ENCODE measurements at places on chromosomes 13 and 19. TPM values are rescaled to one million over a fixed set of nuclear protein-coding genes. Genes with fewer than 3 reads are reported as not detected.

- DNase-seq: peak; percentile 57
Observed at GRCh38 chr13:50574731-50575130, 268.8 kb downstream of the DLEU7 start.

- no peak for DNase-seq
Observed at GRCh38 chr13:26677156-26677555, 83.4 kb downstream of the GPR12 start.

DNA sequence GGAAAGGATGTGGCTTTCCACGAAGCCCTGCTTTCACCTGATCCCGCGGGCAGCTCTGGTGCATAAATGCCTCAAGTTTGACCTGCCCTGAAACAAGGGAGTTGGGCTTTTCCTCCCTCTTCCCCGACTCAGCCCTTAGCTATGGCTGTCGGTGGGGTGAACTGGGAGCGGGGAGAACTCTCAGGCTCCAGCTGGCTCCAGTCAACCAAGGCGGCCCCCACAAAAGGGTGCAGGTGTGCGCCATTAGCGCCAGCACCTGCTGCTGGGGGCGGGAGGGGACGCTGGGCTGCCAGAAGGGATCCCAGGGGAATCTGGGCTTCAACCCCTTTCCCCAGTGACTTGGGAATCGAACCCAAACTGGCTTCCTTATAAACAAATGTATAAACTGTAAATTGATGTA, 7.1 kb upstream of the DHRS12 start:
- DNase-seq: no peak

DNA sequence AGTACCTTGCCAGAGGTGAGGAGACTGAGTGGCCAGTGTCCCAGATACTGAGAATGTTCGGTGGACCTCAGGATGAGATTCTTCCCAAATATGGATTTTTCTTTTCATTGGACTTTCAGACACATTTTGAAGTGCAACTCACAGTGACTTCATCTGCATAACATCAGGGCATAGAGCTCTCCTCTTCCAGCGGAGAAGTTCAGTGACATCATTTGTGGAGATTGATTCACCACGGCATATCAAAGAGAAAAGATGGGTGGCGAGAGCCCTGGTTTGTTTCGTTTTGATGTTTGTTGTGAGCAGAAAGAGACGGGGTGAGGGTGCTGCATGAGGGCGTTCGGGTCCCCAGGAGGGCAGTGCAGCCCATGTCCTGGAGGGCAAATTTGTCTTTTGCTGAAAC, 120.1 kb upstream of the GPR12 start:
- peak; percentile 7 for DNase-seq

DNA sequence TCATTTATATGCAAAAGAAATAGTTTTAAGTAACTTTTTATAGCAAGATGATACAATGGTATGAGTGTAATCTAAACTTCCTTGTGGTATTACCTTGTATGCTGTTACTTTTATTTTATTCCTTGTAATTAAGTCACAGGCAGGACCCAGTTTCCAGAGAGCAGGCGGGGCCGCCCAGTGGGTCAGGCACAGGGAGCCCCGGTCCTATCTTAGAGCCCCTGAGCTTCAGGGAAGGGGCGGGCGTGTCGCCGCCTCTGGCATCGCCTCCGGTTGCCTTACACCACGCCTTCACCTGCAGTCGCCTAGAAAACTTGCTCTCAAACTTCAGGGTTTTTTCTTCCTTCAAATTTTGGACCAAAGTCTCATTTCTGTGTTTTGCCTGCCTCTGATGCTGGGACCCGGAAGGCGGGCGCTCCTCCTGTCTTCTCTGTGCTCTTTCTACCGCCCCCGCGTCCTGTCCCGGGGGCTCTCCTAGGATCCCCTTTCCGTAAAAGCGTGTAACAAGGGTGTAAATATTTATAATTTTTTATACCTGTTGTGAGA, 10.2 kb downstream of the PLPPR3 start:
- DNase-seq: no peak

GRCh38 chr13:71864986-71865873, 1.8 kb downstream of the DACH1 start:
- peak; percentile 25 for DNase-seq

- peak; percentile 84 for DNase-seq
Observed at GRCh38 chr13:75876142-75877050, 240.3 kb downstream of the LMO7 start.

DNA sequence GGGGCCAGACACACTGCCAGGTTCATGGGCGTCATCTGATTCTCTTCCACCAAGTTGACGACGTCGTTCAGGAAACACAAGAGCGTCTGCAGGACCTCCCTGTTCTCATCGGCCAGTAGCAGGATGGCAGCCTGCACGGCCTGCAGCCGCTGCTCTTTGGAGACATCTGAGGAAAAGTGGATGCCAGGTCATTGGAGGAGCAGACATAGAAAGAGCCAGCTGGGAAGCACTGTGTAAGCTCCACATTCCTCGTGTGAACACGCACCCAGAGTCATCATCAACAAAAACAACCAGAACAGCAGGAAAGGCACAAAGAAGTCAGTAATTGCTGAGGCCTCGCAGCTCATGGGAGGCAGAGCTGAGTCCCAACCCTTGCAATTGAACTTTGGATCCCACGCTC, 96.5 kb downstream of the KL start:
- DNase-seq: no peak

- DNase-seq: no peak
Observed at GRCh38 chr13:51097353-51098043, 13.6 kb downstream of the C13orf42 start.

GRCh38 chr13:81089371-81090157, 748.6 kb upstream of the SPRY2 start:
- DNase-seq: peak; percentile 88

DNA sequence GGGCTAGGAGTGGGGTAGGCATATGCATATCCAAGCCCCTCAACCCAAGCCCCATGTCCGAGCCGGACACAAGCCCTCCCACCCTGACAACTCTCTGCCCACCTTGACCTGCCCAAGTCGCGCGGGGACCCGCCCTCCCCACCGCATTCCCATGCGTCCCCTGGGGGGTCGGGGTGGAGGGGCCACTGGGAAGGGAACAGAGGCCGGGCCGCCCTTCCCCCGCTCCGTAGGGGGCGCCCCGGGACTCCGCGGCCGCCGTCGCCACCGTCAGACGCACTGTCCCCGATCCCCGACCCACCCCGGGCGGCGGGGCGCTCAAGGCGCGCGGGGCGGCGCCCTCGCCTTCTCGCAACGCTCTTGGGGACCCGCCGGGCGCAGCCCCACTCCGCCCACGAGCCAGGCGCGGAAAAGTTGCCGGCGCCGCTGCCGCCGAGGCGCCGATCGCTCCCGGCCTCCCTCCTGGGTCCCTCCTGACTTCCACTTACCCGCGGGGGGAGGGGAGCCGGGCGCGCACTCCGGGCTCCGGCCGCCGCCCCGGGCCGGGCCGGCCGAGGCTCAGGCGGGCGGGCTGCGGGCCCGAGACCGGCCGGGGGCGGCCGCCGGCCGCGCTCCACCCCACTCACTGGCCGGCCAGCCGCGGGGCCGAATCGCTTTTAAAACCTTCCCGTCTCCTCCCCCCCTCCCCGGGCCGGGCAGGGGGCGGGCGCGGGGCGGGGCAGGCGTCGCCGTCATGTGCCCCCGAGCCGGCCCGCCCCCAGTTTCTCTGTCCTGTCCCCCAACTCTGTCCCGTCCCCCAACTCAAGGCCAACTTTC, 34.4 kb upstream of the NANOS3 start:
- peak; percentile 95 for DNase-seq

DNA sequence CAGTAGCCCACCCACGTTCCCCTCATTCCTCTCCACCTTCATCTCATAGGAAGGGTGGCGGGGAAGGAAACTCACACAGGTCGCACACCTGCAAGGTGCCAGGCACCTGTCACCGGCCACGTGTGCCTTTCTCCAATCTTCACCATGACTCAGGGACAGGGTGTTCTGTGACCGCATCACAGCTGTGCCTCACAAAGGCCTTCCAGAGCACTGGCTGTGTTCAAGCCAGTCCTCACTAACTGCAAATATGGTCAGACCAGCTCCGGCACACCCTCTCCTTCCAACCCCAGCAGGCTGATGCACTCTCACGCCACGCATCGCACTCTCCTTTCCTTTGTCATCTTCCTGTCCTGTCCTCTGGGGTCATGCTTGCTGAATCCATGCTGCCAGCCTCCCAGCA, 415.9 kb downstream of the IRS2 start:
- DNase-seq: no peak

GRCh38 chr19:53580871-53581835, 43.2 kb downstream of the ZNF331 start:
- no peak for DNase-seq

GRCh38 chr13:24243302-24243701, 66.1 kb upstream of the C1QTNF9 start:
- DNase-seq: no peak

GRCh38 chr19:1315470-1316166, 29.9 kb downstream of the EFNA2 start:
- peak; percentile 66 for DNase-seq

DNA sequence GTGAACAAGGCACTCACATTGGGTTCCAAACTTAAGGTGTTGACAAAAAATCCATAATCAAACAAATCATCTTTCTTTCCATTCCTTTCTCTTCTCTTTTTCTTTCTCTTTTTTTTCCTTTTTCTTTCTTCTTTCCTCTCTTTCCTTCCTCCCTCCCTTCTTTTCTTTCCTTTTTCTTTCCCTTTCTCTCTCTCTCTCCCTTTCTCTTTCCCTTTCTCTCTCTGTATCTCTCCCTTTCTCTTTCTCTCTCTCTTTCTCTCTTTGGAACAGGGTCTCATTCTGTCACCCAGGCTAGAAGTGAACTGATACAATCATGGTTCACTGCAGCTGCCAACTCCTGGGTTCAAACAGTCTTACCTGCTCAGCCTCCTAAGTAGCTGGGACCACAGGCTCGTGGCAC, 12.5 kb downstream of the C19orf18 start:
- no peak for DNase-seq

DNA sequence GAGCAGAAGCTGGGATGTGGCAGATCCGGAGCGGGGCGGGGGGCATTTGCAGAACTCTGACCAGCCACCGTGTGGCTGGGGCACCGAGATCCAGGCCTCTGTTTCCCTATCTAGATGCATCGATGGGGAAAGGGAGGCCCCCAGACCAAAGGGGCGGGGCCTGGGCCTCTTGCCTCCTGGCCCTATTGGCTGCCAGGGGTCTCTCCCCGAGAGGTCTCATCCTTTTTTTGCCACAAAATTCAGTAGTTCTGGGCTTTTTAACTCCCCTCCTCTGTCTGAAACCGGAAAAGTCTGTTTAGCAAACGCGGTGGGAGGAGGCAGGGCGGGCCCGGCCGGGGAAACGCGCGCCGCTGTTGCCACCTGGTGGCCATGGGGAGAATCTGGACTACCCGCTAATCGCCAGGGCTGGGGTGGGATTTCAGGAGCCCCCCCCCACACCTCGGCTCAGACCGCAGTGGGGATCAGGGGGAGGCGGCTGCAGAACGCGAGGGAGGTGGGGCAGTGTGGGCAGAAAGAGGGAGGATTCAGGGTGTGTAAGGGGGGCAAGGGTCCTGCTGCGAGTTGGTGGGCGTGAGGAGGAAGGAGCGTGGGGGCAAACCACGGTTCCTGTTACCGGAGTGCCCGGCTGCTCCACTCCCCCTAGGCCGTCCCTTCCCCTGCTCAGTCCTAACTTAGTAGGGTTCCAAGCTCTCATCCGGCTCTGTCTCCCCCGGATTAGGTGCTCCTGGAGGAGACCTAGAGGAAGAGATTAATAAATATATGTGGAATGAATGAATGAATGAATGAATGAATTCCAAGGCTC, 28.3 kb downstream of the IL12RB1 start:
- peak; percentile 89 for DNase-seq

DNA sequence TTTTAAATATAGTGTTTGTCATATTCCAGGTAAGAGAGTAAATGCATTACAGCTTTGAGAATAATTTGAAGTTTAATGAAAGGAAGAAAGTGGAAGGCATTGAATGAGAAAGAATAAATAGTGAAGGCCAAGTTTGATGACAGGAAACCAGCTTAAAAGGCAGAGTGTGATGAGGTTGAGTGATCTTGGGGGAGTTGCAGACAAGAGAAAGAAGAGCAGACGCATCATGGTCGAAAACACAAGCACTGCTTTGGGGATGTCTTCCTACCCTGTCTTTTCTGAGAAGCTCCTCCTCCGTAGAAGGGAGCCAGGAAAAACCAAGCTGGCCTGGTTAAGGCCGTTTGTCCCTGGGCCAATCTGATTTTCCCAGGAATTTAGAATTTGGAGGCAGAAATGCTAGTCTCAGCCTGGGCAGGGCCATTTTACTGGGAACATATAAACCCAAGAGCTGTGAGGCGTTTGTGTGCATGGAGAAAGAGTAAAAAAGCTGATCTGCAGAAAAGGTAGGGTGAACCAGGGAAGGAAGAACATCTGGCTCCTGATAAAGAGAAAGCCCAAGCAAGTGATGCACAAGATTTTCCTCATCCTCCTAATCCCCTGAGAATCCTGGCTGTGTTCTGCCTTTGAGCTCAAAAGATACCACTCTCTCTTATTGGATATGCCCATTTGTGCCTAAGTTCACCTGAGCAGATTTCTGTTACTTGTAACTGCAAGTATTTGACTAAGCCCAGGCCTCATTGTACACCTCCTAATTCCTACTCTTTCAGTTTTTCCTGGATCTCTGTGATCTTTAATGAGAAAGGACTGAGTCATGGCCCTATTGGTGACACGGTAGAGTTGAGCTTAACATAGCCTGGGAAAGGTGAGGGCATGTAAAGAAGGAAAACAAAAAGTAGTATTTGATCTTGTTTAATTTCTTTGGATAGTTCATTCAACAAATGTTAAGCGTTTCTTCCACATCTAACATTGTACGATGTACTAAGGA, 80.0 kb downstream of the WDFY2 start:
- DNase-seq: peak; percentile 18

DNA sequence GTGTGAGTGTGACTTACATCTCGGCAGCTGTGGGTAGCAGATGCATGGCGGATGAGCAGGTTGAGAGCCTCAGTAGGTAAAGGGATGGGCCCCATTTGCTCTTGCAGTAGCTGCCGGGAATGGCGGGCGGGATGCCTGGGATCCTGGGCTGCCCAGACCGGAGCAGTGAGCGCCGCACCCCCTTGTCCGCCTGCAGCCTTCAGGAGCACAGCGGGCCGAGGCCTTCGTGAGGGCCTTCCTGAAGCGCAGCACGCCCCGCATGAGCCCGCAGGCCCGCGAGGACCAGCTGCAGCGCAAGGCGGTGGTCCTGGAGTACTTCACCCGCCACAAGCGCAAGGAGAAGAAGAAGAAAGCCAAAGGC, 4.1 kb downstream of the POP4 start:
- DNase-seq: no peak

- DNase-seq: no peak
Observed at GRCh38 chr13:50646070-50646469, 197.4 kb downstream of the DLEU7 start.

SCN1B gene
- 3.2 TPM for total RNA-seq

SIGLEC11 gene
- 1.2 TPM for total RNA-seq

KLHL1 gene
- total RNA-seq: 0.09 TPM

ACP7 gene
- total RNA-seq: 0.09 TPM

MCF2L gene
- total RNA-seq: 19.2 TPM

ACER1 gene
- not detected for total RNA-seq

CAPN12 gene
- total RNA-seq: 0.62 TPM

ZSCAN22 gene
- 2.7 TPM for total RNA-seq

ICAM5 gene
- total RNA-seq: not detected

CYP2S1 gene
- total RNA-seq: 0.09 TPM
